ENCODE measurements at places on chromosomes 2 and 18.

DNA sequence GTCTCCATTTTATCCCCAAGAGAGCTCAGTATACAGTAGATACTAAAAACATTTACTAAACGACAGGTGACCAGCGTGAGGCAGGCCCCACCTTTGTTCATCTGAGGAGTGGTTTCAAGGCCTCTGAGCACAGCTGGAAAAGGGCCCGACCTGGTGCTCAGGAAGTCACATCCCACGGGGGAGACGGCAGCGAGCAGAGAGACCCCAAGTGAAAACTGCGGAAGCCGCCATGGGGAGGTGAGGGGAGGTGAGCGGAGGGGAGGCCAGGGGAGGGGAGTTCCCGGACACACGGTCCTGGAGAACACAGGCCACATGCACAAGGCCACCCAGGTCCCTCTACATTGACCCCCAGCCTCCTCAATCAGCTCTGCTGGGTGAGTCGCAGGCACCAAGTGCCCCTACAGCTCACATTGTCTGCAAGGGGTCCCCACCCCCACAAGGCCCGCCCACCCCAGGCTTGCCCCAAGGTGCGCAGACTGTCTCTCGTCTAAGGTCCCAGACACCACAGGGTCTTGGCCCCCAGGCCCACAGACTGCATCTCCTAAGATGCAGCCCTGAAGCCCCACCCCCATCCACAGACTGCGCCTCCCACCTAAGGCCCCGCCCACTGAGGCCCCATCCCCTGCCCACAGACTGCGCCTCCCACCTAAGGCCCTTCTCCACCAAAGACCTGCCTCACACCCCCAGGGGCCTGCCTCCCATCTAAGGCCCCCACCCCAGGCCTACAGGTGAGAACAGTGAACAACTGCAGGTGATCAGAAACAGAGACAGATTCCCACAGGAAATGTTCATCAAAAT lies 19.1 kb downstream of the PARD6G start:
- DNase-seq: no peak

DNA sequence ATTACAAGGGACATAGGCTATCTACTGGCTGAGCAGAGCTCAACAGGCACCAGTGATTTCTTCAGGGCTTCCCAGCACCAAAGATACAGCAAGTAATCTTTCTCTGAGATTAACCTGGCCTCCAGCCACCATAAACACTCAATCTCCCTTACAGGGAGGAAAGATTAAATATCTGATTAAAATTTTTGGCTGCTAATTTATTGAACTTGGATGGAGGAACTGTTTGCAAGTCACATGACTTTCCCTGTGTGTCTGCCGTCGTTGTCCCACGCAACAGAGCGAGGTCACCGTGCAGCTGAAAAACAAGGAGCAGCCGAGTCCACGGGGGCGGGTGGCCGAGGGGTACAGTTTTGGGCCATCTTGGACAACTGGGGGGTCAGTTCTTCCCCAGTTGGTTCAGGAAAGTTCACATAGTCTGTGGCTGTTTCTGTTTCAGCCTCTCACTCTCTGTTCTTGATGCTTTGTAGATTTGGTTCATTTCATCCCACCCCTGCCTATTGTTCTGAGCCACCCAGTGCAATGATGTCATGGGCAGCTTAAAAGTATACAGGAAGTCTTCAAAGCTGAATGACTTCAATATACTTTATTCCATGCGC lies 186.8 kb upstream of the CTAGE1 start:
- DNase-seq: peak; percentile 9

DNA sequence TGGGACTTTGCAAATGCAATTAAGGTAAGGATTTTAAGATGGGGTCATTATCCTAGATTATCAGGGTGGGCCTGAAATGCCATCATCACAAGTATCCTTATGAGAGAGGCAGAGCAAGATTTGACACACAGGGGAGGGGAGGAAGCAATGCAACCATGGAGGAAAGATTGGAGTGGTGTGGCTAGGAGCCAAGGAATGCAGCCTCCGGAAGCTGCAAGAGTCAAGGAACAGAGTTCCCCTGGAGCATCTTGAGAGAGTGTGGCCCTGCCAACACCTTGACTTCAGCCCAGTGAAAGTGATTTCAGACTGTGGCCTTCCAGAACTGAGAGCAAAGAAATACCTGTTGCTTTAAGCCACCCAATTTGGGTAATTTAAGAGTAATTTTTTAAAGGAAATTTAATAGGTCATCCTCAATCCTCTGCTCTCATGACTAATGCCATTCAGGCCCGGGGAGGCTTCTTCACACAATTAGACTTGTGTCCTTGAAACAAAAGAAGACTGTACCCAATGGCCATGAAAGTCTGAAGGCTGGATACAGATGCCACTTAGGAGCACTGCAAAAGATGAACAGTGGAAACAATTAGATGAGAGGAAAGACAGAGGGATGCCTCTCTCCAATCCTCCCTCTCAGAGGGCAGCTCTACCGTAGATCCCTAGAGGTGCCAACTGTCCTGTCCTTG lies 250.3 kb upstream of the ID2 start:
- DNase-seq: peak; percentile 58

- DNase-seq: no peak
Observed at GRCh38 chr18:34299828-34300227, 75.1 kb upstream of the NOL4 start.

DNA sequence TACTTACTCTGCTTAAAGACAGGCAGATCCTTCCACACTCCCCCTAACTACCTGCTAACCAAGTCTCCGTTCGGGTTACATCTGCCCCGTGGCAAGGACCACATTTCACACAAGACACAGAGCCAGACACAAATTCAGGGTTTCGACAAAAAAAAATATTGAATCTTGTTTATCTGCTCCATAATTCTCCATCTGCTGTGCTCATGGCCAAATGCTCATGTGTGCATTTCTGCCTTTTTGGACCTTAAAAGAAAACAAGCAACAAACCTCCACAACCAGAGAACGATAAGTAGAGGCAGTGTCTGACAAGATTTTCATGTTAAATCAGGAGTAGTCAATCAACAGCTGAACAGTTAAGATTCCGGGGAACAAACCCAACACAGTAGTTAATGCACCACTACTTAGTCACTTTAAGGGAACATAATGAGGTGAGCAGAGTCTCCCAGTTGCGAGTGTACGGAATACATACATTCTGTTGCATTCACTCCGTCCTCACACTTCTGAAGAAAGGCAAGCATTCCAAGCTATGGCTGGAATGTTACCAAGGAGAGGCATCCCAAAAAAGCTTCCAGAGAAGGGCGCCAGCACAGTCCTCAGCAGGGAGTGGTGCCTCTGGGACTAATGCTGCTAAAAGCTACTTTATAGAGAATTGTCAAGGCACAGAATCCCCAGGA lies 121.0 kb downstream of the ANKRD44 start:
- DNase-seq: peak; percentile 15

DNA sequence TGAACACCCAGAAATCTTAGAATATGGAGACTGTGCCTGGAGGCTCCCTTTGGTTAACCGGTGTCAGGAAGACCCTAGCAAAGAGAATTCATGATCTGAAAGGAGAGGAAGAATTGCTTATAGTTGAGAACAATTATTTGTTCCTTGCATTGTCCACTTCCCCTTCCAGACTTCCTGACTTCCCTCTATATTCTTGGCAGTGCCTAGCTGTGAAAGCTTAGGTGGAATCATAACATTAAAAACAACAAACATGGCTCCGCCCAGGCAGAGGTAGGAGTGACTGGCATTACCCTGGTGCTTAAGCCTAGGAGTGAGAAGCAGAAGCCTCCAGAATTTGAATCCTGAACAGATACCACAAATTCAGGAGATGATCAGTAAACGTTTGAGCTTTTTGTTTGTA lies 1.9 kb downstream of the TTL start:
- DNase-seq: no peak

GRCh38 chr2:111100765-111101162 lies 19.9 kb upstream of the BCL2L11 start:
- DNase-seq: peak; percentile 9

GRCh38 chr2:7899923-7900322 lies 781.9 kb upstream of the ID2 start:
- no peak for DNase-seq

DNA sequence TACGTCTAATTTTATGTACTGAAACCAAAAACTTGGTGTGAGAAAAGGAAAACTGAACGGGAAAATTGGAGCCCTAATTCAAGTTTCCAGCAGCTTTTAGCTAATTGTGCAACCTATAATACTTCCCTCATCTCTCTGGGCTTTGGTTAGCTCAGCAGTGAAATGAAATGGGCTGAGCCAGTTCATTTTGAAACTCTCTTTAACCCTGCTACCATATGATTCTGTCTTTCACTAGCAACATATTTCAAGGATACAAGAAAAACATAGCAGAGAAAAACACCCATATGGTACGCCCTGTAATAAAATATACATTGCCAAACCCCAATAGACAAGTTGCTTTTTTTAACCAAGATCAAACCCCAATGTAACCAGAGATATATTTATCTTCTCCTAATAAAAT lies 799 bp downstream of the SYT4 start:
- DNase-seq: no peak

- DNase-seq: no peak
Observed at GRCh38 chr18:1658908-1659566, 754.4 kb downstream of the ADCYAP1 start.

GRCh38 chr2:60446413-60447267 lies 106.8 kb downstream of the BCL11A start:
- DNase-seq: no peak

DNA sequence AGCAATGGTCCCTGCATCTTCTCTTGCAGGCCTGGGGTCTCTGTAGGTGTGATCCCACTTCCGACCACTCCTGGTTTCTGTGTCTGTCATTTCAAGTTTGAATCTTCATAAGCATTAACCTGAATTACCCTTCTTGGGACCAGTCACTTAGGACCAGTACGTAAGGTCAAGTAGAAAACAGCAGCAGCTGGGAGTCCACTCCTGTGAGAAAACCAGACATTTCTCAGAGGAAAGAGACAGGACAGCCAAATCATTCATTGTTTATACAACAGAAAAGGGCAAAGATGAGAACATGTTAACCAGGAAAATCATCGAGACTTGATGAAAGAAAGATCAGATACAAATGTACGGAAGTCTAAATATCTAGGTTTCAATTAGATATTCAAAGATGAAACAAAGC lies 163.0 kb downstream of the MREG start:
- DNase-seq: peak; percentile 37

- no peak for DNase-seq
Observed at GRCh38 chr2:227834423-227834822, 20.8 kb downstream of the CCL20 start.

DNA sequence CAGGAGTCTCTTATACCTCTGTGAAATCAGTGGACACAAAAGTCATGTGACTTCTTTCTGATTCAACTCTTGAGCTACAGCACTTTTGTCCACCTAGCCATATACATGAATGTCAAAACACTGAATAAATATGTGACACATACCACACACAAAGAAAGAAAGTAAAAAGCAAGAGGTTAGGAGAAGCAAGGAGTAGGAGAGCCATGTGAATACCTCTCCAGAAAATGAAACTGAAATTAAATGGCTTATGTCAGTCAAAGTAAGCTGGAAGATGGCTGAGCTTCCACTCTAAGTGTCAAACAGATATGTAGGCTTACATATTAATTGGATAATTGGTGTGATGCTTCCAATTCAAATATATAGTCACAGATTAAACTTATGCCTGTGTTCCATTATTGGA lies 1050.5 kb downstream of the BCL11A start:
- no peak for DNase-seq

DNA sequence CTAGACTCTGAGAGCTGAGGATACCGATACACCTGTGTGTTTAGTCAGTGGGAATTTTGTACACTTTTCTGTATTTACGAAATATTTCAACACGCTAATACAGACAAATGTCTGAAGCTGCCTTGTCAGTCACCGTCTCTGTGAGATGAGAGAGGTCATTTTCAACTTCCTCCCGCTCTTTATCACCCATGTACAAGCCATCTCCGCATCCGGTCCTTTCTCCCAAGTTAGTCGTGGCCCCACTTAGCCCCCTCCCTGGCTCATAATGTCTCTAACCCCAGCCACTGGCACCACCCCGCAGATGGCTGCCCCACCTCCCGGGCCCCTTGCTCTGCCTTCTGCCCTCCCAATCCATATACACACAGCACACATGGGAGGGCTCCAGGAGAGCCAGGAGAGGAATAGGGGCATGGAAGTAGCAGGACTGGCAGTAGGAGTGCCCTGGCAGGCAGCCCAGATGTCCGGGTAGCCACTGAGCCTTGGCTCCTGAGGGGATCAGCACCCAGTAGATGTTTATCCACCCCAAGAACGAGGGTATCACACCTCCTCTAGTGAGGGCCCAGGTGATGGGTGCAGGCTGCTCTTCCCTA lies 2.0 kb upstream of the RUFY4 start:
- no peak for DNase-seq

DNA sequence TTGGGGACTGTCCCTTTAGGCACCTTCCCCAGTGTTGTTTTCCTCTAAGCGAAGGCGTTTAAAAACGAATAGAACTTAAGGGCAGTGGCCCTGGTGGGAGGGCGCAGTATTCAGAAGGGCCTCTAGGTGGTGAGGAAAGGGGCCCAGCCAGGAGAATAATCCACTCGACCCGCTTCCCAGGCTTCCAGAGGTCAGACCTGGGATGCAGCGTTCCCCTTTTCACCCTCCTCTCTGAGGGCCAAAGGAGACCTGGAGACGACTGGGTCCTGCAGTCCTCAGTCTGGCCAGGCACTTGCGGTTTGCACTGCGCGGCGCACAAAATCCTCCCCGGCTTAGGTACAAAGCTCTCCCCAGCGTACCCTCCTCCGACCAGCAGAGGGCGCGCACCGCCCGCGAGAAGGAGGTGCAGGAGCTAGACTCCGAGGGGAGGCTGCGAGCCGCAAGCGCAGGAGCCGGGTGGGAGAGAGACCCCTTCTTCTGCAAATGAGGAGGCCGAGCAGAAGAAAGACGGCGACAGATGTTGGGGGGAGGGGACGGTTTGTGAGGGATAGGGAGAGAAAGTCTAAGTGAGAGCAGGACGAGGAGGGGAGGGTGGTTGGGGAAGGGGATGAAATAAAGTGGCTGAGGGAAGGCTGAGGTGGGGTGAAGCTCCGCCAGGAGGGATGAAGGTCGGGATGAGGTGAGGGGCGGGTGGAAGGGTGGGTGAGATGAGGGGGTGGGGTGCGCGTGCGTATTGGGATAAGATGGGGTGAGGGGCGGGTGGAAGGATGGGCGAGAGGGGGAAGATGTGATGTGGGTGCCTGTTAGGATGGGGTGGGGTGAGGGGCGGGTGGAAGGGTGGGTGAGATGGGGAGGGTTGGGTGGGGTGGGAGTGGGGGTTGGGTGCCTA lies 4.9 kb downstream of the FEV start:
- DNase-seq: peak; percentile 74

DNA sequence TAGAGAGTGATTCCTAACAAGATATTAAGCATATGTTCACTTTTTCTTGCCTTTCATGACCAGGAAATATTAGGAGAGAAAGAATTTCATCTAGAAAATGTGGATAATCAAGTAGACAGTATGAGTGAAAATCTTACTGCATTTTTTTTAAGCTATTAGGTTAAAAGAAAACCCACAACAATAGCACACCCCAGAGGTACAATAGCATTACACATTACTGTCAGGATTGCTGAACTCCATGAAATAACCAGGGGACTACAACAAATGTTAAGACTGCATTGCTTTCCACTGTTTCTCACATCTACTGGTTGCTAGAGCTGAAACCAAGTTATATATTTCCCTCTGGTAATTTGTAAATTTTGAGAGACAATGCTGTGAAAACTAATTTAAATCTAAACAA lies 33.7 kb downstream of the KLF7 start:
- no peak for DNase-seq

GRCh38 chr2:167264380-167264779 lies 376.1 kb downstream of the XIRP2 start:
- peak; percentile 15 for DNase-seq
